ENCODE measurements at places on chromosomes 6 and 20. TPM values are rescaled to one million over a fixed set of nuclear protein-coding genes. Genes with fewer than 3 reads are reported as not detected.

DNA sequence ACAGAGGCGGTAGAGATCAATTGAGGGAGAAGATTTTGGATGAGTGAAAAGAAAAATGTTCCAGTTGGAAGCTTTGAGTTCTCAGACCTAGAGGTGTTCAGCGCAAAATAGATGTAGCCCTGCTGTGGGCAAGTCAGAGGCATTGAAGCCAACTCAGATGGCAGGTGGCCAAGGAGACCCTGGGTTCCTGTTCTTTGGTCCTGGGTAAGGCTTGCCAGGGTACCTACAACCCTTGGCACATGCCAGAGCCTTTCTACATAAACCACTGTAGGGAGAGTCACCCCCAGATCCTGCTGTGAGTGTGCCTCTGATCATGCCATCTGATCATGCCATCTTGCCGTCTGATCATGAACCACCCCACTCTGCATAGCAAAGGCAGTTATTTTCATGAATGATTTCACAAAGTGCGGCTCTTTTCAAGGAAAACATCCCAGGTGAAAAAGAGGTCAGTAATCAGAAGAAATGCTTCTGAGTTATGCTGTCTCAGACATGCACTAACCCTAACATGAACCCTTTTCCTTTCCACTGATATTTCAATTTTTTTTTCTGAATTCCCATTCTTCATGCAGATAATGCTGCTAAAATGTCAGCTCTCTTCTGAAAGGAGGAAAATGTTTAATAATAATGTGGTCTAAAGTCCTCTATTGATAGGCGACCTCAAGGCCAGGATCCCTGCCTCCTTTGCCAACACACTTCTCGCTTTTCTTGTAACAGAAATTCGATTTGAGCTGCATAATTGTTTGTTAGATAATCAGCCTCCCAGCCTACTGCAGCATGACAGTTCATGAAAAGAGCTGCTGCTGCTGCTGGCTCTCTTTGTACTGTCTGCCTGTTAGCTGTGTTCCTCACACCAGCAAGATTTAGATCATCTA lies 153.6 kb downstream of the MTHFD1L start:
- DNase-seq = no peak

DNA sequence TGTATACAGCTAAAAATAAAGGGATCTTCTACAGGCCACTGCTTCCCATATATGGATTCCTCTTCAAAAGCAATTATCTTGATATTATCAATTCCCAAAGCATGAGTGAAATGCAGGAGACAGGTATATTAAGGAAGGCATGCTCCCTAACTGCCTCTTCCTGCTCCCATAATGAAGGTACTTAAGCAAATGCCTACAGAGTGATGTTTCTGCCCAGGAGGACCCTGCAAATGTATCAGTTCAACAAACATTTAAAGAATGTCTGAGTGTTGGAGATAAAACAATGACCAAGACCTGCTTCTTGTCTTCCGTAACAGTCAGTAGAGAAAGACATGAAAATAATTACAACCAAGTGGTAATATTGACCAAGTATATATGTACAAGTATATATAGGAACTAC lies 4.2 kb downstream of the UBE2J1 start:
- DNase-seq = no peak

Gene BMP5
- polyA plus RNA-seq = not detected

Gene NCOA3
- polyA plus RNA-seq = 3.3 TPM

Gene ZNF341
- polyA plus RNA-seq = 2.8 TPM
